Posterior vena cava (tissue), 2 donors: ENCODE measurements at places on chromosomes 3 and 15. TPM values are rescaled to one million over a fixed set of nuclear protein-coding genes. Genes with fewer than 3 reads are reported as not detected.

DNA sequence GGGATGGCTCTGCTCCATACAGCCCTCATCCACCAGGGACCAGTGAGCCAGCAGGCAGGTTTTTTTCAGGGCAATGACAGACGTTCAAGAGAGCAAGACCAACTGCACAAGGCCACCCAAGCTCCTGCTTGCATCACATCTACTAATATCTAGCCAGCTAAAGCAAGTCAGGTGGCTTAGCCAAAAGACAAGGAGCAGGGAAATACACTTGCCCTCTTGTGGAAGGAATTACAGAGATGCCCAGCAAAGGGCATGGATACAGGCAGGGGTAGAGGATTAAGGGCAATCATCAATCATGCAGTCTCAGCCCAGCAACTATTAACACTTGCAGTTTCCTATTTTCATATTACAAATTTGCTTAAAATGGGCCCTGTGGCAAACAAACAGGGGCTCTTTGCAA is 81.5 kb upstream of the NTRK3 start:
- no peak for DNase-seq

The MUC20 gene
- total RNA-seq: 9.4 TPM

The DAPK2 gene
- 3.1 TPM for total RNA-seq

The ANKUB1 gene
- not detected for total RNA-seq

GRCh38 chr15:61639491-61639890 is 410.4 kb upstream of the RORA start:
- DNase-seq: no peak

DNA sequence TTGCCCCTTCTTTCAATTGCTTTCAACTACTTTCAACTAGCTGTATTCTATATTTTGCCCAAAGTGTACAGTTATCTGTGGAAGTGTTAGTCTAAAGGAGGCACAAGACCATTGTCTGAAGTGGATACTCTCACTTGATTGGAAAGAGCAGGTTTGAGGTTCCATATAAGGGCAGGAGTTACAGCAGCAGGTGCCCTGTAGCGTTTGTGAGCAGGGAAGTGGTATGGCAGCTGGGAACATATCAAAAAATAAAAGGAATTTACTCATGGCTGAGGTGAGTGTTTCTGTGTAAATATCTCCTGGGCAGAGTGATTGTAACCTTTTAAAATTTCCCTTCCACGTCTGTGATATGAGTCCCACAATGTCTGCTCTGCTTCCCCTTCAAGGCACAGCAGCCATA is 38.5 kb upstream of the DNAJC13 start:
- DNase-seq: no peak

DNA sequence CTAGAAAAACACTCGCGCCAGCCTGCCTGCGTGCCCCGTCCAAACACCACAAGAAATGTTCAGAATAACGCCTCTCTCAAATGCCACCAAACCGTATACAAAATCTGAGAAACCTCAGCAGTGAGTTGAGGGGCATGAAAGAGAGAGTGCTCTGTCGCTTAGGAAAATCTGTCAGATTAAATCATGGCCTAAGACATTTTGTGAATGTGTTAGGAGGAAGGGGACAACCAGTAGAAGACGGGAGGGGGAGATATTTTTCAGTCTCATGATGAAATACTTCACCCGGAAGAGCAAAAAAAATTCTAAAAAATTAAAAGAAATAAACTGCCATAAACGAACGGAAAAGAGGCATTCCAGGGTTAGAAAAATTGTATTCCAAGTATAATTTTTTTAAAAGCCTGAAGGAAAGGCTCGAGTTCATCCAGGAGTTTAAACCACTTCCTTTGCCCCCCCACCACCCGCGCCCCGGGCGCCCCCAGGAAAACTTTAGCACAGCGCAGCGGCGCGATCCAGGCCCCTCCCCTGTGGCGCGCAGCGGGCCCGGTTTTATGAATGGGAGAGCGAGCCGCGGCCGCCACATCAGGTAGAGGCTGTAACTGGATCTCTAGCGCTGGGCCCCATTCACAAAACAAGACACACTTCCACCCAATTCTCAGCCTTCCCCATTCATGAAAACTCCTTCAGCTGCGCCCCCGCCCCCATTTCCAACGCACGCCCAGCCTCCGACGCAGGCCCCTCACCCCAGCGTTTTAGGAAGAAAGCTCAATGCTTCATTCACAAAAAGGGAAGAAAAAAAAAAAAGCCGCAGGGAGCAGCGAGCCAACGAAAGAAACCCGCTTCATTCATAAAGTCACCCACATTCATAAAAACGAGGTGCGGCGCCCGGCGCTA is 1.4 kb downstream of the ETV5 start:
- peak; percentile 90 for DNase-seq

The ZDHHC19 gene
- 2.1 TPM for total RNA-seq

DNA sequence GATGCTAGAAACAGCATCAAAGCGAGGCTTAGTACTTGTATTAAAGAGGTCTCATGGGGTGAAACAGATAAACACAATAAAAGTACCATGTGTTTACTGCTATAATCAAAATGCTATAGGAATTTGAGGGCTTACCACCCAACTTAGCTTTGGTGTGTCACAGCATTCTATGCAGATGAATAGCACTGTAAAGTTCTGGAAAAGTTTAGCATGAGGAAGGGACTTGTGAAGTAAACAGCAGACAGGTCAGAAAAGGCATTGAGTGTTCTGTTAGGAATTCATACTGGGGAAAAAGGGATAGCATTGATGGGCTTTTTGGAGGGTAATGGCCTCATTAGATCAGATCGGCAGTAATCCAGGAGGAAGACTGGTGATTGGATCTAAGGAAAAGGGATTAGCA is 505.3 kb downstream of the NLGN1 start:
- no peak for DNase-seq

The TMEM266 gene
- not detected for total RNA-seq

DNA sequence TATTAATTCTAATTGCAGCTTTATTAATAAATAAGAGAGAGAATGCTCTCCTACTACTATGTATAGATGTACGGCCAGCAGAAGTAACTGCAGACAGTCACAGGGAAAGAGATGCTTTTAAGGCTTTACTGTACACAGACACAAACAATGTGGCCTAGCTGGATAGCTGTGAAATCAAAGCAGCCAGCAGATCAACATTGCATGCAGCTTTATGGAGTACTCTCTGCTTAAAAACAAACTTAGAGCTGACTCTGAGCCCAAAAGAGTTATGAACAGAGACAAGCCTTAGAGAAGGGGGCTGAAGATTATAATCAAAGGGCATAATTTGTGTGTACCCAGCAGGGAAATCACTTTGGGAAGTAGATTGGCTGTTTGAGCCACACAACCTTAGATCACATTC is 47.2 kb downstream of the CADM2 start:
- DNase-seq: no peak

DNA sequence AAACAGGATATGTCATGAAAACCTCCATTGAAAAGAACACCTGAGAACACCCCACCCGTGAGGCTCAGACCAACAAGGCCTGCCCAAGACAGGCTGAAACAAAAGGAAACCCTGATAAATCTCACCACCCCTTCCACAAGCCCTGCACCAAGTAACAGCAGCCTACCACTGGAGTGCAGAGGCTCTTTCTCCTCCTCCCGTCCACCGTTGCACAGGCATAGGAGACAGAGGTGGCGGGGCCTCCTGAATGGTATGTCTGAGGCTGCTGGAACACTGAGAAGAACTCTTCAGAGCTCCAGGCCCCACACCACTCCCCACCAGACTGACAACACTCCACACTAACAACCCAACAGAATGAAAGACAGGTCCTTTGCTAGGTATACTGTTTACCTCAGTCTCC is 21.4 kb downstream of the CHDH start:
- DNase-seq: peak; percentile 11

DNA sequence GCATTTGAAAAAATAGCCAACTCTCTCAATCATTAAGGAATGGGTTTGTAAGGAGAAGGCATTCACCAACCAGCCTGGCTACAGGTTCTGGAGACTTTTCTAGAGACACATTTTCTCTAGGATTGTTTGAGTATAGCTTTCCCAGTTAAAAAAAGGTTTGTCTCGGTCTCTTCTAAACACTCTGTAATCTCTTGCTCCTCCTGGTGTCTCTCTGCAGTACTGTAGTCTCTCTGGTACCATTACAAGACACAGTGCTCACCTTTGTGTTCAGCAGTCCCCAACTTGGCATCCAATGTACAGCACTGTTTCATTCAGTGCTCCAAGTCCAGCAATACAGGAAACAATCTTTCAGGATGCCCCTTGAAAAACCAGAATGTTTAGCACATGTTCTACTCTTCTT is 534.4 kb downstream of the ZNF385D start:
- no peak for DNase-seq

DNA sequence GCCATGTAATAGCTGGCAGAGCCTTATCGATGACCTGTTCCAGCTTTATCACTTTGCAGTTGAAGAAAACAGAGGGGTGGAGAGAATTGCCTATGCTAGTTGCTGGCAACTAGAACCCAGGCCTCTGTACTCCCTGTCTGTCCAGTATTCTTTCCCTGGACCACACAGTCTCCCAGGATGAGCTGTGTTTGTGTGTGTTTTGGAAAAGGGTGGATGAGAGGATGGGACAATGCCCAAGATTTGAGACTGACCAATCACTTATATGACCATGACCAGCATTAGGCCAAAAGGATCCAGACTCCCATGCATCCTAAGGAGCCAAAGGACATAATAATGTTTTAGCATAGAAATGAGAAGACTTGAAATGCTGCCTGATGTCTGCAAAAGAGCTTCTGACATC is 102.6 kb downstream of the CD200R1L start:
- DNase-seq: no peak

DNA sequence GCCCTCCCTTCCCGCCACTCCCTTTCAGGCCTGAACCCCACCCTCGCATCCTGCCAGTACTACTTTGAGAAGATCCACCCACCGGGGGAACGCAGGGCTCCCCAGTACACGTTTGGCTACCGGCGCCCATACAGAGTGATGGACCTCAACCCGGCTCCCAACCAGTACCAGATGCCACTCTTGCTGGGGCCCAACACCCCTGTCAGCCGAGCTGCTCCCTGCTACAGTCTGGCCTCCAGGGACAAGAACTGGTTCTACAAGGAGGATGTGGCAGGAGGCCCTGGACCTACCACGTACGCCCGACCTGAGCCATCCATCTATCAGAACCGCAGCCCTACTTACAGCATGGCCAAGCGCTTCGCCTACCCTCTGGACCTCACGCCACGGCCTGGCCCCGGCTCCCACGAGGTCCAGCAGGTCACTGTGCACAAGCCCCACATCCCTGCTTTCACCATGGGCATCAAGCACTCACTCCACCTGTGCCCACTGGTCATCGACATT is 14.4 kb upstream of the CSPG4 start:
- peak; percentile 81 for DNase-seq

The GRM7 gene
- 1.1 TPM for total RNA-seq

The STXBP5L gene
- 0.23 TPM for total RNA-seq

- DNase-seq: no peak
These were observed 165.6 kb downstream of the GMNC start for GRCh38 chr3:190696777-190697501.

The MDFIC2 gene
- total RNA-seq: not detected

The HTR3E gene
- not detected for total RNA-seq

GRCh38 chr15:96693515-96693914 is 363.0 kb downstream of the NR2F2 start:
- DNase-seq: no peak

DNA sequence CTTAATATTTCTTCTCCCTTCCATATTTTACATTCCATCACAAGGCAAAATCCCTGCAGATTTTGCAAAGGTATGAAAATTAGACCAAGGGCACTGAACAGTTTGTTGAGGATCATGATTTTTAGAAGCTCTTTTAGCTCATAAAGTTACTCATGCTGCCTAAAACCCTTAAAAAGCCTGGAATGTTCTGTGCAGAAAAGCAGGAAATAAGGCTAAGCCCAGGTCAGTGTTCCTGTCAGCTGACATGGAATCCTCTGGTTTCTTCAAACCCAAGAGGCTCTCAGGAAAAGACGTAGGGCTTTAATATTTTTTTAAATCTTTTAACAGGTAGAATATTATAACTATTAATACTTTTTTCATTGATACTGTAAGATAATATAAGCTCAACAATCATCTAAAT is 8.2 kb downstream of the CBLB start:
- no peak for DNase-seq

The CFAP100 gene
- not detected for total RNA-seq

The C2CD4A gene
- not detected for total RNA-seq

DNA sequence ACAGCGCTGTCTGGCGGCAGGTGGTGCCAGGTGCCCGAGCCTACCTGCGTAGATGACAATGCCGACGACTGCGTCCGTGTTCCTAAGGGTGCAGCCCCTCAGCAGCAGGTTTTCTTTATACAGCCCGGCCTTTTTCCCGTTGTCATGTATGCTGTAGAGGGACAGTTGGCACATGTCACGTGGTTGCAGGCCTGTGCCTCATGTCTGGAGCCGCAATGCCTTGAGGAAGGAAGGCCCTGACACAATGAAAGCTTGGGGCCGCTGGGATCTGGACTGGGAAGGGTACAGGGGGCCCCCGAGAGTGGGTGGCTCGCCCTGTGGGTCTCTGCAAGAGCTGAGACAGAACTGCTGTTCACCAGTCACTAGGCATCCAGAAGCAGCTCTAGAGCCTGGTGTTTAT is 136.0 kb downstream of the ATP10A start:
- no peak for DNase-seq

- peak; percentile 70 for DNase-seq
These were observed 58.6 kb downstream of the SPSB4 start for GRCh38 chr3:141109751-141110150.
